ENCODE measurements at places on chromosomes 7 and 10.

- no peak for DNase-seq
These were observed 721.7 kb upstream of the GALNT17 start for GRCh38 chr7:70410134-70410750.

DNA sequence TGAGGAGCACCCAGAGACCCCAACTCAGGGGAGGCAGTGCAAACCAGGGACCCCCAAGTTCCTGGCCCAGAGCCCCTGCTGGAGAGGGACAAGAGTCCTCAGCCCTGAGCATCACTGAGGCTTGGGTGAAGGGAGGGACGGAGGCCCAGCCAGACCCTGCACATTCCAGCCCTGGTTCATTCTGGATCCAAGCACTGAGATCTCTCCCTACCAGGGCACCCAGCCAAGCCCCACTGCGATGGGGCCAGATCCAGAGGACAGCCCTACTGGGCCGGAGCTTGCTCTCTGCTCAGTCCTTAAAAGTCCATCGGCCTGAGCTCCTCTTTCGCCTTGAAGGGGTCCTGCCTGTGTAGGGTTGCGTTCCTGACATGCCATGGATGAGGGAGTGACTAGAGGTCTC, 40.5 kb upstream of the RABGEF1 start:
- no peak for DNase-seq

GRCh38 chr7:155344270-155344617, 46.6 kb downstream of the INSIG1 start:
- DNase-seq: no peak

DNA sequence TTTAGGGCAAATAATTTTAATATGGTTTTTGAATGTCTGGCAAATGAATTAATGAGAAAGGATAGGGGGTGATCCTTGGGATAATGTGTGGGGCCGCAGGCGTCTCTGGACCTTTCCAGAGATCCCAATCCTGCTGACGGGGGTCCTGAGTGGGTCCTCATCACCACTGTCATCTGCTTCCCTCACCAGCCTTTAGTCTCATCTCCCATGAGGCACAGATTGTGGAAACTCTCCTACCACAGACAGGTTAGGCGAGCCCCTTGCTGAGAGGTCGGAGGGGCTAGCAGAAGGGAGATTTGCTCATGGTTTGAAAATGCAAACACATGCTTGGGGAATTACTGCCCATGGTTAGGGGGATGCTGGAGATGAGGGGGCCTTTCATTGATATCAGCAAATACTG, 484.6 kb downstream of the RPS24 start:
- DNase-seq: no peak

GRCh38 chr10:118668228-118668952, 72.9 kb upstream of the PRLHR start:
- DNase-seq: no peak

- no peak for DNase-seq
These were observed 4.6 kb downstream of the MARVELD1 start for GRCh38 chr10:97718178-97718577.

DNA sequence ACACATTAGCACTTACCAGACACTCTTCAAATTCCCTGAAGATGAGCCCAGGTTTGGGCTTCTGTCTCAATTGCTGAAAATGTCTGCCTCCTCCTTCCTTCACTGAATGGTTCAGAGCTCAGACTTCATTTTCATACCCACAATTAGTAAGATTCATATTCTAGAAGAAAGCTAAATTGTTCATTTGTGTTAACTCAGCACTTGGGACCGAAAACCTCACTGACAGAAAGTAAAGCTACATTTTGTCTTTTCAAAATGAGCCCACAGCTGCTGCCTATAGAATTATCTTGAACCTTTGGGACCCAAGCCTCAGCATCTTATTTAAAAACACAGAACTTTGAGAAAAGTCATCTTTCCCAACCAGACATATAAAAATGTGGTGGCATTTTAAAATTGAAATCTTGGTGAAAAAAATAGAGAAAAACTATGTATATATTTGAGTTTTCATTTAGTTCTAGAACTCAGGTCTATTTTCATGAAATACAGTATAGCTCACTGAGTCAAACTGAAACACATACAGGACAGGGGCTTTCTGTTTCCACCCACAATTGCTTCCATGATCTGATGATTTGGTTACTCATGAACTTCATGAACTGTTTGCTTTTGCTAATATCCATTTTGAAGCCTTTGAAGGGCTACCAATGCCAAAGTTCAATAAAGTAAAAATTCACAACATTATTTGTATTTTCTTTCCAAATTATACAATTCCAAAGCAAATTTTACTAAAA, 119.1 kb upstream of the PFKP start:
- DNase-seq: no peak

DNA sequence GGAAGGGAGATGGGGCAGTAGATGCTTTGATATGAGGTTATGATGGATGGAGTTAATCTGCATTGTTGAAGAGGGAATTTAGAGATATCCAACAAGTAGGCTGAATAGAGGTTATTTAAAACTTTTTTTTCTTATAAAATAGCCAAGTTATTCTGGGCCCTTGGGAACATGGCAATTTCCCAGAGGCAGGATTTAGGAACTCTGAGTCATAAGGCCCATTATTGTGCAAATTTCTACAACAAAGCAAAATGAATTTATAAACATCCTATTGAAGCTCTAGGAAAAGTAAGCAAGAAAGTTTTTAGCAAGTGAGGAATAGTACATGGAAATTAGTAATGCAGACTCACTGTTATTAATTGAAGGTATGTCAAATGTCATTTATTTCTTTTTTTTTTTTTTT, 160.9 kb upstream of the NPY start:
- DNase-seq: peak; percentile 24

GRCh38 chr7:18653381-18654155, 158.0 kb downstream of the HDAC9 start:
- DNase-seq: no peak

- DNase-seq: no peak
These were observed 21.8 kb upstream of the HIBADH start for GRCh38 chr7:27684491-27684890.

GRCh38 chr7:91533996-91534395, 269.8 kb downstream of the FZD1 start:
- DNase-seq: no peak

DNA sequence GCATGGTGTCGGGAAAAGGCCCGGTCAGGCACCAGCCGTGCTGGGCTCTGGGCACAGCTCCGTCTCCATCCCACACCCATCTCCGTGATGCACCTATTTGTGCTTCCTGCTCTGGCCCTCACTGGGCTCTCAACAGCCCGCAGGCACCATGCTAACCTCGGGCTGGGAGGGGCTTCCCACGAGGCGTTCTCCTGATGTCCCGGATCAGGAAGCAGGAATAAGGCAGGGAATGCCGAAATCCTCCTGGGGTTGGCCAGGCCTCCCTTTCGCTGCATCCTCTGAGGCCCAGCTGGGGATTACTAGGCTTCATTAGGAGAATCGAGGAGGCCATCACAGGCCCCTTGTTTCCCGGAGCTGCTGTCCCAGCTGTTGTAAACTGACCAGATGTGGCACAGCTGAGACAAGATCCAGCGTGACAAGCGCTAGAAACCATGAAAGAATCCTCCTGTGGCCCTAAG, 72.0 kb downstream of the FAM53B start:
- peak; percentile 26 for DNase-seq

- peak; percentile 81 for DNase-seq
These were observed 245.9 kb downstream of the KCNMA1 start for GRCh38 chr10:77391605-77392235.

DNA sequence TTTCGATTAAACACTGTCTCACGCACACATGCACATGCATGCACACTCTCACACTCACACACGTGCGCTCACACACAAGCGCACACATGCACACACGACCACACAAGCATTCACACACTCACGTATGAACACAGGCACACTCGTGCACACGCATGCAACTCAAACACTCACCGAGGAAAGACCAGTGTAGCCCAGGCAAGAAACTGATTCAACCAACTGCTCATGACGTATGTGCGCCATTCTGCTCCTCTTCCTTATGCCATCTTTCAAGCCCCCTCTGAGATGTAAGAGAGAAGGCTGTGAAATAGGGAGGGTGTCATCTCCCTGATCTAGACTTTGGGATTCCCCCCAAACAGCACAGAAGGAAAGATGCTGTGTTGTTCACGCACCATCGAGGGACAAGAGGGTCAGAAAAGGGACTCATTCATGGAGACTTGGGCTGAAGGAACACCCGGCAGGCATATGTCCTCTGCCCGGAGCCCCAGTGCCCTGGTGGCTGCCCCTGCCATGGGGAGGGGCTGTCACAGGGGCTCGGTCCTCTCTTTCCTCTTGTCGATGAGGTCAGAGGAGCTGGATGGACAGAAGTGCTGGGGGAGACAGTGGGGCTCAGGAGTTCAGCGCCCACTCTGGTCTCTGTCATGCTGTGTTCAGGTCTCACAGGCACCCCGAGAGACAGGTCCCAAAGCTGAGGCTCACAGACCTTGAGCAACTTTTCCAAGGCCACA, 130.1 kb upstream of the SHH start:
- no peak for DNase-seq

- no peak for DNase-seq
These were observed 149.2 kb downstream of the RPS24 start for GRCh38 chr10:78182841-78183240.

GRCh38 chr7:140417456-140418155, 13.7 kb downstream of the RAB19 start:
- peak; percentile 0 for DNase-seq

DNA sequence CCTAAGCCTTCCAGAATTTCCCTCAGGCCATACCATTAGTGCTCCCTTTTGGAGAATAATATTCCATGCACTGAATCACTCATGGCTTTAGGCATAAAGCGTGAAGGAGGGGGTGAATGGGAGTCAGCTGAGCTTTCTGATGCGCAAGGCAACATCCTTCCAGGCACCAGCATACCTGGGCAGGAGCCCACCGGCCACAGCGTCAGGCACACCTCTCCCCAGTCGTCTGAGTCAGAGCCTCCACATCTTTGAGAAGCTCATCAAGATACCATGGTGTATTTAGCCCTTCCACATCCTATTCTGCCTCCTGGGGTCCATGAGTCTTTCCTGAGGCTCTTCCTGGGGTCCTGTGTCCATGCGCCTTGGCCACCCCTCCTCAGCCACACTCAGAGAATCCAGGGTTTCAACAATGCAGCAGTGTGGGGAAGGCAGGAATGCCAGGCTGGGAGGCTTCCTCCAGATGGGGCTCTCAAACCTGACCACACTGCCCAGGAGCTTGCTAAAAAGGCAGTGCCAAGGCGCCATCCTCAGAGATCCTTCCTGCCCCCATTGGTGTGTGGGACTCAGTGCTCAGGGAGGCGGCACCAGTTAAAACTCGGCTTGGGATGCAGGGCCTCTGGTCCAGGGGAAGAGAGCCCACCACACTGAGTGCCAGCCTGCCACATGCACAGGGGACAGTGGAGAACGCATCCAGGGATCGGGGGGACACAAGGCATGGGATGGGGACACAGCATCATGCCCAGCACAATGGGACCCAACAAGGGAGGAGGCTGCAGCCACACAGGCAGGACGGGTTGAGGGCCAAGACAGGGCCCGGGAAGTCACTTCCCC, 31.6 kb downstream of the RASGEF1A start:
- DNase-seq: no peak

Data from AG08395 (cell line).